ENCODE measurements at places on chromosomes 11 and 22.

DNA sequence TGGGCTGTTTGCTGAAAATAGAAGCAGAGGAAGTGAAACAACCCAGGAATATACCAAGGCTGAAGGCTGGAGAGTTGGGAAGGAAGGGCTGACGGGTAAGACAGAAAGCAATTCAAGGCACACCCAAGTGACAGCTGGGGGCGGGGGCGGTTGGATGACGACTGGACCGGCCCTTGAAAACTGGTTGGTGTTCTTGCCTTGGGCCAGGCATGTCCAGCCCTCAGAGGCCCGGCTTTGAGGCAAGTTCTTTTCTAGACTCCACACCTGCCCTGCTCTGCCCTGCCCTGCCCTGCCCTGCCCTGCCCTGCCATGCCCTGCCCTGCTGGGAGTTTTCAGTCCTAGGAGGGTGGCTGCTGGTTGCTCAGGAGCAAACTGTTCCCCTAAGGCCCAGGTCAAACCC is 34.2 kb upstream of the CACNG2 start:
- no peak for DNase-seq

GRCh38 chr11:104688731-104689130 is 209.5 kb downstream of the CASP12 start:
- no peak for DNase-seq

DNA sequence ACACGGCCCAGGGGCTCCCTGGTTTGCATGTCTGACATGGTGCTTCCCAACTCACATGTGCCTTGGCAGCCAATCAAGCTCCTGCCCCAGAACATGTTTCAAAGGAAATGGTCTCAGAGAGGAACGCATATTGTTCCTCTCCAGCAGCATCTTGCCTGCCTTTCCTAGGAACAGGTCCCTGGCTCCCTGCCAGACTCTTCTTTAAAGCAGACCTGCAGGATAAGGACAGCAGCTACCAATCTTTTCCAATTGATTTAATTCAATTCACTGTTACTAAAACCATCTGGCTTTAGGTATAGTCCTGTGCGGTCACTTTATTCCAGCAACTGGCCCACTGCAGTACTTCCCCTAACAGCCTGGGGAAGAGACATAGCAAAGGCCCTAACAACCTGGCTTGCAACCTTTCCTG is 79.9 kb downstream of the AMBRA1 start:
- DNase-seq: no peak

GRCh38 chr22:30089655-30089974 is 9.4 kb downstream of the HORMAD2 start:
- DNase-seq: no peak

DNA sequence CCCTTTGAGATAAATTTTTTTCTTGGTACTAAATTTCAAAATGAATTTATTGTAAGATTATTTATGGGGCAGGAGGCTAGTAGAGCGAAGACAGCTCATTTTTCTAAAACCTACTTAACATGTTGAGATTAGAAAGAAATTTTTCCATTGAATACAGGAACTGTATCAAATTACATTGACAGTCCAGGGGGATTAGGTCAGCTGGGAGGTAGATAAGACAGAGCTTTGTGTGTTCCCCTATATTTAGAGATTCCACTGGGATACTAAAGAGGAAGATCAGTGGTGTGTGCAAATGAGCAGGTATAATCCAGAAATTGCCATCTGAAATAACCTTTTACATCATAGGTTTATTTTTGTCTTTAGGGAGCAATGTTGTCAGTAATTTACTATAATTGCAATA is 32.1 kb downstream of the ENDOD1 start:
- DNase-seq: no peak

GRCh38 chr22:45465633-45466032 is 37.0 kb upstream of the FBLN1 start:
- no peak for DNase-seq

DNA sequence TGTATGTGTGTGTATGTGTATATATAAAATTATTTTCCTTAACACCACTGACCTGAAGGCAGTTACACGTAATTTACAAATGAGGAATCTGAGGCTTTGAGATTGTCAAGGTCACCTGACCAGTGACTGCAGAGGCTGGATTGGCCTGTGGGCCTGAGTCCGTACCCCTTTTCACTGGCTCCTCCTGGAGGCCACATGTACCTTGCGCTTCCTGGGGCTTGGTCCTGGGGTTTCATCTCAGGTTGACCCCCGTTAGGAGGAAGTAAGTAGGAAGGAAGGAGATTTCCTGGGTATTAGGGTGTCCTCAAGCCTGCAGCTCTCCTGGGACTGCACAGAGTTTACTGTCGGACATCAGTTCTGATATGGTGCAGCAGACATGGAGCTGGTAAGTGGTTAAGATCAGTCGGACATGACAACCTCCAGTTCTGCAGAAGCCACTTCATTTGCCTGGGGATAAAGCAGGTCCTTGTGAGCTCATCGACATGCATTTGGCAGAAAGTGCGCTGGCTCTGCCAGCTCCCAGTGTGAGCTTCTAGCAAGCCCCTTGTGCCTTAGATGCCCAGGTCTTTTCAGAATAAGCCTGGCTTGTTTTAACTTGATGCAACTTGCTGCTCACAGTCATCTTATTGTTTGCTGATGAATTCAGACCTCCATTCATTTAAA is 36.6 kb downstream of the ST3GAL4 start:
- DNase-seq: no peak

DNA sequence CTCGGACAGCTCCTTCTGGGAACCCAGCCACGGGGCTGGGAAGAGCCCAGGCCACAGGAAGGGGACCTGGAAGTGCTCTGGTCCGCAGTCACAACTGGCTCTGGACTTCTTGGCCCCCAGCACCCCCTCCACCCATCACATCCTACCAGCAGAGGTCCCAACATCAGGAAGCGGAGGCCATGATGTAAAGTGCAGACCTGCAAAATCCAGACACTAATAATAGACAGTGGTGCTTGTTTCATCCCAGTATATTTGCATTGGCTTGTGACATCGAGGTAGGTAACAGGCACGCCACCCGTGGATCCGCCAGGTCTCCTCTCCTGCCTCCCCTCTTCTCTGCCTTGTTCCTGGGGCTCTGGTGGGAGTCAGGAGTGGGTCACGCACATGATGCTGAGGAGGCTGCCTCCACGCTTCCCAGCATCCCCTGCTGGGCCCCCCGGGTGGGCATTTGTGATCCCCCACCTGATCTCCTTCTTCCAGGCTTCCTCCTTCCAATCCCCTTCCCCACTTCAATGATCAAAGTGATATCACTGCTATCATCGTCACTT is 1454.0 kb downstream of the BRD1 start:
- DNase-seq: no peak

- no peak for DNase-seq
Observed at GRCh38 chr11:27812341-27812740, 112.1 kb upstream of the BDNF start.

GRCh38 chr22:27962268-27963044 is 43.4 kb upstream of the PITPNB start:
- no peak for DNase-seq

DNA sequence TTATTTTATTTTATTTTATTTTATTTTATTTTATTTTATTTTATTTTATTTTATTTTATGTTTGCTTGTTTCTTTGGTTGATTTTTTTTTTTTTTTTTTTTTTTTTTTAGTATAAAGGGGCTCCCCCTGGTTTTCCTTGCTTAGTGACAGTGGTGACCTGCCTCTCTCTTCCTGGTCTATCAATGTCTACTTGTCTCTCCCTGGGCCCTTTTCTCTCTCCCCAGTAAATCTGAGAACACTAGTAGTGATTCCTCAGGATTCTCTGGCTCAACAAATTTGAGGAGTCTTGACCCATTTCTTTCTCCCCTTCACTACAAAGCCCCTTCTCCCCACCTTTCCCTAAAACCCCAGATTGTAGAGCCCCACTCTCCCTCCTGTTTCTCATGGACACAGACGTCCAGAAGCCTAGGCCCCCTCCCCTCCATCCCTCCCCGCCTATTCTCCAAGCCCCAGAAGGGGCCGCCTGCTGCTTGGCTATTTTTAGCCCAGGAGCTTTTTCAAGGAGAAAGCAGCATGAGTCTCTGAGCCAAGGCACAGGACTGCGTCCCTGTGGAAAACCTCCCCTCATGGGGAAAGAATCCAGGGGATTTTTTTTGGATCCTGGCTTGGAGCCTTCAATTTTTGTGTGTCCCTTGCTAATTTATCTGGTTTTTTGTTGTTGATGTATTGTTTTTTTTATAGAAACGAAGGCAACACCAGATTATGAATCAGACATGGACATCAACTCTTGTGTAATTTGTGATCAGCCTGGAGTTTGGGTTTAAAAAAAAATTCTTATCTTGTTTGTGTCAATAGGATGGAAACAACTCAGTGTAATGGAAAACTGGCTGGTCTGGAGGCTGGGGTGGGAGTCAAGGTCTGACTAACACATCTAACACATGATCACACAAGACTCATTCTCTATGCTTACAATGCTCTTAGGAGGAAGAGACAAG is 17.5 kb upstream of the ACCSL start:
- DNase-seq: no peak

- DNase-seq: no peak
Observed at GRCh38 chr11:45679806-45680205, 14.4 kb upstream of the CHST1 start.

GRCh38 chr11:11971906-11972547 is 36.4 kb downstream of the DKK3 start:
- no peak for DNase-seq

DNA sequence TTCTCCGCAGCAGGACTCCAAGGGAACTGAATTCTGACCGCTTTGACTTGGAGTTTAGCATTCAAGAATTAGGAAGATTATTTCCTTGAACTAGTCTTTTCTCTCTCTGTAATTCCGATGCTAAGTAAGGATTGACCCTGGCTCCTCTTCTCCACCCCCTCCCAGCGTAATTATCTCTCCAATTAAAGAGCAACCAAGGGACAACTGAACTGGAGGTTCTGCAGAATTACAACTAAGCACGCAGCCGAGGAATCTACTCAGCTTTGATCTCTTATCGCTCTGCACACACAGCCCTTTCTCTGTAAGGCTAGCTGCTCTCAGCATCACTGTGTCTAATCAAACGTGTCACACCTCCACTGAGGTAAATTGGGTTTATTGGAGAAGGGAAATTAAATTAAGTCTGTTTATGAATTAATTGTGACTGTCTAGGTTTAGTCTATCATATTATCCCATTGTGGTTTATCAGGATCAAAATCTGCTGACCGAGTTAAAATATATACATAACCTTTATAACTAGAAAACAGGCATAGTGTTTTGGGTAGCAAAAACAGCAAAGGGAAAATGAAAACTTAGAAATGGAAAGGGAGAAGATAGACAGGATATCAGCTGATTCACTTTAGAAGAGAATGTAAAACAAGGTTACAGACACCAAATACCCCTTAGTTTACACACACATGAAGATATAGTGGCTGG is 241.3 kb upstream of the LARGE1 start:
- no peak for DNase-seq

Data from stimulated activated CD4-positive, alpha-beta T cell treated with anti-CD3 and anti-CD28 coated beads, Interleukin-1b, Interleukin-23, amount 100 ng/mL, for 24 hours (primary cell).